ENCODE measurements at places on chromosomes 1 and 21.

GRCh38 chr1:200215350-200215749, 187.8 kb downstream of the NR5A2 start:
- no peak for DNase-seq

DNA sequence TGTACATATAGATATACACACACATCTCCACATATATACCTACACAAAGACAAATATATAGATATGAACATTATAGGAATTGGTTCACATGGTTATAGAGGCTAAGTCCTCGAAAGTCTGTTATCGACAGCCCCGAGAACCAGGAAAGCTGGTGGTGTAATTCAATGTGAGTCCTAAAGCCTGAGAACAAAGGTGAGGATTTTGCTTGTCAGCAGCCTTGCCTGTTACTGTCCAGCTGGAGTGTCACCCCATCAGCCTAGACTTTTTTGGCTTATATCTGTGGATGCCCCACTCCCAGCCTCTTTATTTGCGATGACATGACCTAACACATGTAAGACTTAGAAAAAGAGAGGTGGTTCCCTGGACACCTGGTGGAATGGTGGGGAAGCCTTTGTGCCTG, 97.0 kb downstream of the GIPC2 start:
- DNase-seq: no peak

GRCh38 chr21:28754127-28754611, 238.5 kb downstream of the LTN1 start:
- DNase-seq: no peak

DNA sequence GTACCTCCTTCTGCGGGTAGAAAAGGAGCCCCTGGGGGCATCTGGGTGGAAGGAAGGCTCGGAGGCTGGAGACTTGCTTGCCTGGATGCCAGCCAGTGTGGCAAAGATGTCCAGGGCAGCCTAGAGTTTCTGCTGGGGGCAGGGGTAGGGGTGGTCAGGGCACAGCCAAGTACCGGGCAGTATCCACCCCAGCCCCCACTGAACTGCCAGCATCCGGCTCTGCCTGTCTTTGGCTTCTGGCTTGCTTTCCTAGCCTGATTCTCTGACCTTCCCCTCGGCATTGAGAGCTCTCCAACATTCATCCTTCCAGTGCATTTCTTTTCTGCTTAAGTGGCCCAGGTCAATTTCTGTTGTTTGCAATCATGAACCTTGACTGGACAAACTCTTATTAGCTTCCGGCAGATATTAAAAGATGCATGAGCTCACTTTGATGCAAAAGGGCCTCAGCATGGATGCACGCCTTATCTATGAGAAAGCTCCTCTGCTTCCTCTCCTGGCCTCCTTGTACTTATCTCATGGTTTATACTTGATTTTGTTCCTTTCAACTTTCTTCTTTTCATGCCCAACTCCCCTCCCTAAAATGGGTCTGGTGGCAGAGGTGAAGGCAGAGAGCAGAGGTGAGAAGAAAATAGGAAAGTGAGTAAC, 116.9 kb downstream of the HLCS start:
- no peak for DNase-seq

DNA sequence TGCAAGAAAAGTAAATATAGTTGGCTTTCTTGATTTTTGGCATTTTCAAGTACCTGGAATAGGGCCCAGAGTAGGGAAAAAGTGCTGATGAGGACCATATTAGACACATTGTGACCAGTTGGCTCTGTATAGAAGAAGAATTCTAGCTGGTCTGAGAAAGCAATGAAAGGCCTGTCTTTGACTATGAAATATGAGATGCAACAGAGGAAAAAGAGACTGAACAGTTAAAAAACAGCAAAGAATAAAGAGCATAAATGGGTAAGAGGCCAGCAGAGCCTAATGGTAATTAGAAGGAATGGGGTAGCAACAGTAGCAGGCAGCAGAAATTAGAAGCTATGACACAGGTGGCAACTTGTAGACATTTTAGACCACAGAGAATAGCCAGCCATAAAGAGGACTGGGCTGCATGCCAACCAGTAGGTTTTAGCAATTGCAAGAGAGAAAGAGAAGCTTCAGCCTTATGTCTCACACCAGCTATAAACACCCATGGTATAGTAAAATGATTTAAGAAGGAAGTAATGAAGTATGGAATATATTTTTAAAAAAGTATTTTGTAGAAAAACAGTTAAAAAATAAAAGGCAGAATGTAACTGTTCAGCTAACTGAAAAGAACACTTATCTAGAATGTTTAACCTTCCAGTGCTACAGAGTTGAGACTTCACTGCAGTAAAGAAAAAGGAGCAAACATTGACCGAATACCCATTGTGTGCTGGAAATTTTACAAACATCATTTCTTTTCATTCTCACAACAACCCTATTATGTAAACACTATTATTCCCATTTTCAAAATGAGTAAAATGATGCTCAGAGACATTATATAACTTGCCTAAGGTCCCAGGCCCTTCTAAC, 114.1 kb downstream of the LHX4 start:
- DNase-seq: no peak

- DNase-seq: no peak
Measured at GRCh38 chr1:56490619-56491018, 88.7 kb downstream of the PLPP3 start.

DNA sequence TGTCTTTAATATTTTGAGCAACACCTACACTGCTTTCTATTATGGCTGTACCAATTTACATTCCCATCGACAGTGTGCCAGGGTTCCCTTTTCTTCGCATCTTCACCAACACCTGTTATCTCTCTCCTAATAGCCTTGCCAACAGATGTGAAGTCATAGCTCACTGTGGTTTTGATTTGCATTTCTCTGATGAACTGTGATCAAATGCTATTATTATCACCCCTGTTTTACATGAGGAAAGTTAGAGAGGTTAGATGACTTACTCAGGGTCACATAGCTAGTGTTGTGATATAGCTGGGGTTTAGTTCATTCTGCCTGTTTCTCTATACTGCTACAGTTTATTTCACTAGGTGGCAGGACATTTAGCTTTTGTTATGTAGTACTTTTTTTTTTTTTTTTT, 204.1 kb downstream of the FMN2 start:
- DNase-seq: no peak

DNA sequence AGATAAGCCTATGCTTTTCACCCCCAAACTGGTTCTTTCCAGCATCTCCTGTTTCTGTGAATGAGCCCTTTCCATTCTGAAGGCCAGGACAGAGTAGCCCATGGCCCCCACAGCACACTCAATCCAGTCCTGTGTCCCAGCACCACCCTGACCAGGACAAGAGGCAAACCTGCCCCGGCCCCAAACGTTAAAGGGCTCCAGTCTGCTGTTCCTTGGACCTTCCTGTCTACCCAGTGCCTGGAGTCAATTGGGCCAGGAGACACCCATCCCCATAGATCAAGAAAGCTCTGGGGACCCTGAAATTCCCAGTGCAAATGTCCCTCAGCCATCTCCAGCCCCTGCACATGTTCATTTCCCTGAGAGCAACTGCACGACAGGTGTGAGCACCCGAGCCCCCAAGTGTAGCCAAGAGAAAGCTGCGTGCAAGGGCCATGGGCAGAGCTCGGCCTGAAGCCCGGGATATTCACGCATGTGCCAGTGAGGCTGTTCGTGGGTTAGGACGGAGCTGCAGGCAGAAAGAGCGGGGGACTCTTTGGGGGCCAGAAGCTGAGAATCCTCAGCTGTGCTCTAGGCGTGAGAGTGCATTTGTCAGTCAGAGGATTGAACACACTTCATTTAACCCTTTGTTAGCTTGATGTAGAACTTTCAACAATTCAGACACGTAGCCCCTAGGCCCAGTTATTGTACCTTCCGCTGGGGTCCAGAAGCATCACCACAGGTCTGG, 4.2 kb upstream of the RIPK4 start:
- no peak for DNase-seq

DNA sequence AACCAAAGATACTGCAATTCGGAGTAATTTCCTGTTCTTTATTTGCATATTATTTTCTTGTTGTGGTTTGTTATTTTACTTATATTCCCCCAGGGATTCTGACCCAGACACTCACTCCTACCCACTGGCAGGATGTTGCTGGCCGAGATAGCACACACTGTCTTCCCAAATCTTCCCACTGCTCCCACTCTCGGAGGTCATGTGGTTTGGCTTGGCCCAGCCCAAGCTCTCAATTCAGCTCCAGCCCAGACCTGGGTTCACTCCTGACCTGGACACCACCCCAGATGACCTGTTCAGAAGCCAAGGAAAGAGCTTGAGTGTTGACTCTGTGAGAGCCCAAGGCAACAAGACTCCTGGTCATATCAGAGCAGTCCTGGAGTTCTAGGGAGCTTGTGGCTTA, 1.2 kb upstream of the FAM43B start:
- DNase-seq: no peak

DNA sequence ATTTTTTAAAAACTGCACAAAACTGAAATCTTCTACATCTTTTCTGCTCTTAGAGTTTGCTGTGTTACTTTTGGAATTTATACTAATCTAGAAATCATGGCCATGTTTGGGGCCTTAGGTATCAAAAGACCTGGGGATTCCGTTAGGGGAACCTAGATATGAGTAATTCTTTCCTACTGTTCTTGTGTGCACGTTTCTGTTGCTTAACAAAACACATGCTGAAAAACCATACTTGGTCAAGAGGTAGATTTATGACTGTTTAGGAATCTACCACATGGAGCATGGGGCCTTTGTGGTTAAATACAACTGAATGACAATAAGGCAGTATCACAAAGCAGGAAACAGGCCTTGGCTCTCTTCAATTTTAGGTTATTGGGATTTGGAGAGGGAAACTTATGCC, 291.9 kb upstream of the USP25 start:
- DNase-seq: no peak

GRCh38 chr1:59015708-59016107, 231.9 kb upstream of the JUN start:
- no peak for DNase-seq

DNA sequence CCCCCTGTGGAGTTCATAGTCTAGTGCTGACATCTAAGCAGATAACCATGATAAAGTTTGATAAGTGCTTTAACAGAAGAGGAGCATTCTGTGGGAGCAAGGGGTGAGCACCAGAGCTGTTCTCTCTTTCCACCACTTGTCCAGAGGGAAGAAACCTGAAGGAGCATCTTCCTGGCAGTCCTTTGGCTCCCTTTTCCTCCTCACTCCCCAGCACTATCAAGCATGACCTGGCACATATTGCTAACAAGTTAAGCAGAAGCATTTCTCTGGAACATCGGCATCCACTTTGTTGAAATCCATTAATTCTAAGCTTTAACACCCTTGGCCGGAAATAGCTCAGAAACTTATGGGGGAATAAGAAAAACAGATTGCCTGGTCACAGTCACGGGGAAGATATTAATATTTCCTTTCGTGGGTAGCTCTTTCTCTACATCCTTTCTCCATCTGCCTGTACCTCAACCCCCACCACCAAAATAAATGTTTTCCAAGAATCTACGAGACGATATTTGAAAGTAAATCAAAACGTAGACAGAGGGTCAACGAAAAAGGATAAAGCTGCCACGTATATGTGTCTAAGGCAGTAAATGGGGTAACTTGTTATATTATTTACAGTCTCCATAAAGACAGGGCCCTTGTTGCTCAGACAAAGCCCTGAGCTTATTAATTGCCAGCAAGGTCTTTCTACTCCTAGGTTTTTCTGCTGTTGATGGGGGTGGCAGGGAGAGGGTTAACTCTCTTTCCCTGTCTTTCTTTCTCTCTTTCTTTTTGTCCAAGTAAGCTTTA, 351.4 kb downstream of the NUF2 start:
- no peak for DNase-seq
